Immature natural killer cell (primary cell): ENCODE measurements at places on chromosomes 7 and 10.

DNA sequence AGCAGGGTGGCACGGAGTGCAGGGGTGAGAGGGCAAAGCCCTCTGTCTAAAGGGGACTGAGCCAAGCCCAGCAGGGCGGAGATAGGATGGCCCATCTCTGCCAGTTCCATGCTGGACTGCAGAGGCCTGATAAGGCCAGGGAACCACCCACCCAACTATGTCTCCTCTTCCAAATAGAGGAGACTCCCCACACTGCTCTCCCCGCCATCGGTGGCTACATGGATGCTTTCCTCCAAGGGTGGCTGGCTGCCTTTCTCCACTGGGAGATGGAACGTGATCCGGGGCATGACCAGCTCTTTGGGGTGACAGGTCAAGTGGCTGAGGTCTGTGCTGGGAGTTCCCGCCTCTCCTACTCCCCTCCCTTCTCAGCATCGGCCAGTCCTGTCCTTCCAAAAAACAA is 58.1 kb upstream of the MXI1 start:
- no peak for DNase-seq

DNA sequence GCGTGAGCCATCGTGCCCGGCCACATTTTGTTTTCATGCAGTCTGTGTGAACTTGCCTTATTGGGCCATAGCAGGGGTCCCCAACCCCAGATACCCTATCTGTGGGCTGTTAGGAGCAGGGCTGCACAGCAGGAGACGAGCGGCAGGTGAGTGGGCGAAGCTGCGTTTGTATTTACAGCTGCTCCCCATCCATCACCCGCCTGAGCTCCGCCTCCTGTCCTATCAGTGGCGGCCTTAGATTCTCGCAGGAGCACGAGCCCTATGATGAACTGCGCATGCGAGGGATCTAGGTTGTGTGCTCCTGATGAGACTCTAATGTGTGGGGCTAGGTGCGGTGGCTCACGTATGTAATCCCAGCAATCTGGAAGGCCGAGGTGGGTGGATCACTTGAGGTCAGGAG is 293.9 kb downstream of the CAMK1D start:
- DNase-seq = no peak

GRCh38 chr10:15795036-15795792 is 65.1 kb downstream of the MINDY3 start:
- DNase-seq = no peak

DNA sequence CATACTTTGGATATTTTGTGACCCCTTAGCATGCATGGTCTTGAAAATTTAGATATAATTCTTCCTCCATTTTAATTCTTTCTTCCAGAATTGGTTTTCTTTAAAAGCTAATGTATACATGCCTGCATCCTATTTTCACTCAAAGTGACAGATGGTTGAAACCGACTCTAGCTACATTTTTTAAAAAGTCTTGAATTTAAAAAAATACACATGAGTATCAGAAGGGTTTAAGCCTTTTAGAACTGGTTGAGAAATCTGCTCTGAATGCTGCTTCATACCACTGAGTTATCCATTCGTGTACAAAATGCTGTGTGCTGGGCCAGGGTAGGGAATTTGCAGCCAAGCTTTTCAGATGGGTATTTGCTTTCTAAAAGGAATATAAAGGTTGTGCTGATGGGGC is 16.5 kb downstream of the DYNC1I1 start:
- DNase-seq = no peak

GRCh38 chr7:67489881-67490280 is 493.2 kb downstream of the TYW1 start:
- no peak for DNase-seq

DNA sequence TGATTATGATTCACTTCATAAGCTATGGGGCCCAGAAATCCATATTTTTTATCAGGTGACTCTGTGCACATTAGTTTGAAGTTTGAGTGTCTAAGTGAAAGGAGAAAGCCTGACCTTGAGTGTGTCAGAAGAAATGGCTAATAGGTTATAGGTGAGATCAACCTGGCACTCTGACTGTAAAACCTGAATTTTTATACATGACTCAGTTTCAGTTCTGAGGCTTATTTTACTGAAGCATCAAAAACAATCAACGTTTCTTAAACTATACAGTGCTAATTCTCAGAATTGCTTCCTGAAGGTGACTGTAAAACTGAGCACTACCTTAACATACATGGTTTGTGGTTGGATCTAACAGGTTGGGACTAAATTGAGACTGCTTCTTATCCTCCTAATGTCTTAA is 159.4 kb upstream of the AHR start:
- no peak for DNase-seq

- DNase-seq = no peak
Measured at GRCh38 chr10:19638896-19639233, 177.4 kb upstream of the PLXDC2 start.

GRCh38 chr7:82343716-82344115 is 99.9 kb downstream of the CACNA2D1 start:
- DNase-seq = no peak

- no peak for DNase-seq
Measured at GRCh38 chr10:31896968-31897384, 31.7 kb downstream of the ARHGAP12 start.

- DNase-seq = peak; percentile 28
Measured at GRCh38 chr10:120423431-120424197, 33.4 kb upstream of the PLPP4 start.

GRCh38 chr7:45593121-45593541 is 19.0 kb downstream of the ADCY1 start:
- no peak for DNase-seq

DNA sequence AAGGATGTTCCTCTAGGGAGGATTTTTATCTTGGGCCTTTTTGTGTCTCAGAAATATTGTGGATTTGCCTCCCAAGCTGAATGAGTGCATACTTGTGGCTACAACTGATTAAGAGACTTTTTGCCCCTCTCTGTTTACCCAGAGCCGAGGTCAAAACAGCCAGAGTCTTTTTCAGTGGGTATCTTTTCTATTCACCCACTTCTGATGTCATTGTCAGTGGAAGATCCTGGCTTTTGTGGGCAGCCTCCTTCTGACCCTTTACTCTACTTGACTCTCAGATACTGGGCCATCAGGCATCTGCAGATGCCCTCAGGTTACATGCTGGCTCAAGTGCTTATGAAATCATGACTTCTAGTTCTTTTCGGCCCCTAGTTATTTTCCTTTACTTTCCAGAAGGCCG is 19.6 kb upstream of the PIP4K2A start:
- DNase-seq = no peak

DNA sequence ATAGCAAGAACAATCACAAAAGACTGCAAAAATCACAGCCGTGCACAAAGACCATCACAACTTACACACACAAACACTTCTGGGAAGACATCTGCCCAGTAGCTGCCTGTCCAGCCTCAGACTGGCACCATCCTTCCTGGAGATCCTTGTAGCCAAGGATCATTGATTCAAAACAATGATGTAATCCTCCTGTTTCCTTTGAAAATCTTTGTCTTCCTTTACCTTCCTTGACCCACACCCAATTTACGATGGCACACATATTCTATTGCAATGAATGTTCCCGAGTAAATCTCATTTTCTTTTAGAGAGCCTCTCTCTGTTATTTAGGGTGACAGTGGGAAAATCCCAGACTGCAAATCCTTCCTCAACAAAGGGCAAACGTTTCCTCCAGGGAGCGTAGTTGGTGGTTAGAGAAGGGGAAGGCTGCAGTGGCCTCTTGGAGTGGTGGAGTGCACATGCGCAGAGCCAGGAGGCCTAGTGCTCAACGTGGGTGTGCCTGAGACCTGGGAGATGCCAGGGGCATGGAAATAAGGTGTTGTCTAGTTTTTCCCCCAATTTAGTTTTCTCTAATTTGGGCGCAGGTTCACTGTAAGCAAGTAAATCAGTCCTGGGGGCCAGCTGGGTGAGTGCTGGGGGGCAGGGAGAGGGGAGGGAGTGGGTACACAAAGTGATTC is 3.1 kb upstream of the INPP5A start:
- DNase-seq = no peak

DNA sequence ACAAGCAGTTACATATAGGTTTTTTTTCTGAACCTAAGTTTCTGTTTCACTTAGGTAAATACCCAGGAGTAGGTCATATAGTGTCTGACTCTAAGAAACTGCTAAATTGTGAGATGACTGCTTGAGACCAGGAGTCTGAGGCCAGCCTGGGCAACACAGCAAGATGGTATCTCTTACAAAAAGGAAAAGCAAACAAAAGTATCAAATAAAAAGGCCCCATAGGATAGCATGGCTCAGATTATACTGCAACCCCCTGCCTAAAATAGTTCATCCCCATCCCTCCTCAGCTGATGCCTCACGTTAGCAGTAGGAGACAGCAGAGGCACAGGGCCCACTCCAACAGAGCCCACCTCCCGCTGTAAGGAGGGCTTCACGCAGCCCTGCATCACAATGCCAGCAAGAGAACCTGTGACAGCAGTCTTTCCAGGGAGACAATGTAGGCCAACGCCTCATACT is 90.3 kb downstream of the SRPK2 start:
- DNase-seq = no peak

DNA sequence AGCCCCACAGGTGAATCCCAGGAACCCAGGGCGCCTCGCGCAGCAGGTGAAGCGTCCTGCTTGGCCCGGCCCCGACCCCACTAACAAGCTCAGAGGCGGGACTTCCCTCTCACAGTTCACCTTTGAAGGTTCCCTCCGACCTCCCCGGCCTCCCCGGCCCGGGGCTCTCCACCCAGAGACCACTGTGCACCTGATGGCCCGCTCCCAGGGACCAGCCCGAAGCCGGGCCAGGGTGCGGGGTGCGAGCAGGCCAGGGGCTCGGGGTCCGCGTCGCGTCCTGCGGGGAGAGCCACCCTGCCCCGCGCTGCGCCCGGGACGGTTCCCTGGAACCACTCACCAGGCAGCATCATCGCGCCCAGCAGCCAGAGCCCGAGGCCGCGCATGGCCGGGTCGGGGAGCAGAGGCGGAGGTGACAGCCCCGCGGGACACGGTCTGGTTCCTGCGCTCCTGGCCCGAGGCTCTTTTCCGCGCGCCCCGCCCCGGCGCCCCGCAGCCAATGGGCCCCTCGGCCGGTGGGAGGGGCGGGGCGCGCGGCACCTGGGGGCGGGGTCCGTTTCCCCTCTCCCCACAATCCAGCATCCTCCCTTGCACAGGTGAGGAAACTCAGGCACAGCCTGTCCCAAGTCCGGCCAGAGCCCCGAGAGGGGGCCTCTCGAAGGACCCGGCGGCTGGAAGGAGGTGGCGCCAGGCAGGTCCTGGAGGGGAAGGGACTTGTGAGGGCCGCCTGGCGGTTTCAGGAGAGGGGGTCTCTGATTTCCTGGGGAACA is at the start of gene ADAM8:
Gene ADAM8, minus strand, starts transcription at position 434 of the 767 bp plus-strand sequence. Its CDS starts 51 bp downstream, at position 383.
- peak; percentile 69 for DNase-seq

- no peak for DNase-seq
Measured at GRCh38 chr7:102916881-102917280, 4.1 kb downstream of the LRRC17 start.

- no peak for DNase-seq
Measured at GRCh38 chr7:10120936-10121335, 852.7 kb upstream of the PHF14 start.

DNA sequence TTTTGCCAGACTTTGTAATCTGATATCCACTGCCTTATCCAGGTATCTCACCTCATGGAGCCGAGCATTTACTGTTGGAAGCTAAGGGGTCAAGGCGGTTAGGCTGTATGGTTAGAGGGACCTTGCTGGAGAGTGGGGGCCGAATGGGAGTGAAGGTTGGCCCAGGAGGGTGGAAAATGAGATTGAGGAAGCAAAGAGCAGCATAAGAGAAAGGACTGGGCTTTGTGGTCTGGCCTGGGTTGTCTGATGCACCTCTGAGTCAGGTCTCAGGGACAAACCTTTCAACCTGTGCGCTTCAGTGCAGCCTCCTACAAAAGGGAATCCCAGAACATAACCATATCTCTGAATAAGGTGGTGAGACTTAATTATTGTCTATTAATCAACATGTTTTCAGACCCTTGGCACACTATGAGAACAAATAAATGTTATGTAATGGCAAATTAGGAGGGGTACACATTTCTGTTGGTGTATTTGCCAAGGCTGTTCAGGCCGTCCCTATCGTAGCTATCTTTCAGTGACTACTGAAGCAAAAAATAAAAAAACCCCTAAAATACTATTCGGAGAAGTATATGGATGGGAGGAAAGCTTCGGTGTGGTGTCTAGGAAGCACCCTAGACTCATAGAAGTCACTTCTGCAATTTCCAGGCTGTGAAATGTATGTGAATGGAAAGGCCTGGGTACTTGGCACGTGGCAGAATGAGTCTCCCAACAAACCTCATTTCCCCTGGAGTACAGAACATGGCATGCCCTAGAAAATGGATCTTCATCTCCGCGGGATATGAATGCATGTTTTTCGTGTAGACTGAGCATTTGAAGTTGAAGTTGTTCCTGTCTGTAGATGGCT is 4.3 kb downstream of the CAMK1D start:
- no peak for DNase-seq

DNA sequence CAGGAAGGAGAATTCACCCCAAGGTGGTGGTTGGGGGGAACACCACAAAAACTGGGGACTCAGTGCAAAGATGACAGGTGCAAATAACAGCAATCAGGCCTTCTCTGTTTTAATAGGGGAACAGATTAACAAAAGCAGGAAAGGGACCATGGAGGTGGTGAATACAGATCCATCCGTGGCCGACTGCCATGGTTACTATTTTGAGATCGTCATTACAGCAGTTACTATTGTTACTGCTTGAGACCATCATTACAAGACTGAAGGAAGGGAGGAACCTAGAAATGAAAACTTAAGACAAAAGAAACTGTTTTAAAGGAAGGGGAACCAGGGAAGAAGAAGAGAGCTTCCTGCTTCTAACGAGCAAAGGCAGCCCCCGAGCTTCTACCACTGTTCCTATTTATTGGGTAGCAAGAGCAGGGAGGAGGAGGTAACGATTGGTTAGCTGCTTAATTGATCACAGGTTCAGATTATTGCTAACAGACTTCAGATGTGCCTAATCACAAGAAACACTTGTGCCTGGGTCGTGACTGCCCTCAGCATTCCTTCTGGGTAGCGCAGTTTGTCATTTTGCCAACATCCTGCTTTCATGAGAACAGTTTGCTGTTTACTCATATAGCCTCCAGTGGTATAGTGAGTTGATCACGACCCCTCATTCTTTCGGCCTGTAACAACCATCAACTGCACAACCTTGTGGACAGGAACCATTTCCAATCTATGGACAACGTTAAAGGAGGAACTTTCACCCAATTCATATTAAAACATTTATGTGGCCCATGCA is 216.3 kb downstream of the CHCHD3 start:
- DNase-seq = no peak

DNA sequence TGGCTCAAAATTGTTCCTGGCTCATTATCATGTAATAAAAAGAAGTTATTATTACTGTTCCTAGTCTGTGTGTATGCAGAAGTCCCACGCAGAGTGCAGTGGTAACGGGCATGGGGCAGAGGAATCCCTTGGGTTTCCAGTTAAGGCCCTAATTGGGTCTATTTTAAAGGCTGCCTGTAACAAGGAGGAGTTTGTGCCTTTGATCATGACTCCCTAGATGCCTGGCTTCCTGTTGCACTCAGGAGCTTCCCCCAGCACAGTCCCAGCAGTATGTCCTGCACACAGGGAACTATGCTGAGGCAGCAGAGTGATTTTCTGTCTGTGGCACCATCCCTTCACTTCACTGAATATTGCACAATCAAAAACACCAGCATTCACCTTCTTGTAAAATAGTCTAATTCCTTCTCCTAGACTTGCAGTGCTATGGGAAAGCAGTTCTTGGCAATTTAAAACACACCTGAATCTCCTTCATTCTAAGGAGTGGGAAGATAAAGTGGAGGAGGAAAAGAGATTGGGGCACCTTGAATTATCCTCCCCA is 22.9 kb downstream of the SORCS1 start:
- DNase-seq = no peak
